GM23248 (cell line): ENCODE measurements at places on chromosomes 5 and 9. TPM values are rescaled to one million over a fixed set of nuclear protein-coding genes. Genes with fewer than 3 reads are reported as not detected.

OR1L8 gene
- 0.22 TPM in 1 of 2 replicates, not detected in the other for total RNA-seq

CDH10 gene
- total RNA-seq: 1.6 and 5.7 TPM in 2 replicates

NKD2 gene
- not detected in 2 replicates for total RNA-seq

UTP15 gene
- total RNA-seq: 12.6 and 26.2 TPM in 2 replicates

DNA sequence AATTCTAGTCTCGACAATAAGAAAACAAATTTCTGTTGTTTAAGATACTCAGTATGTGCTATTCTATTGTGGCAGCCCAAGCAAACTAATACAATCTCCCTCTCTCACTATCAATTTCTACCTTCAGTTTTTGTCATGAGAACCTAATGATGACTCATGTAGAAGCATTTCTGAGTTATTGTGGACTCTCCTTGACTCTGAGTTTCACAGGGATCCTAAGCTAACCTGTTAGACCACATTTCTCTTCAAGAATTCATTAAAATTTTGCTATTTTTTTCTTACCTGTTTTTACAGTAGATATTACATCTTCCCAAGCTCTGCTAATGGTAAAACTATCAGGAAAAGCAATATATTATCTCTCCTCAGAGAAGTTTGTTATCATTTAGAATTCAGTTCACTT, 599.1 kb upstream of the TYRP1 start:
- H3K4me3 ChIP-seq: no peak overlapping the region
- no peak overlapping the region for H3K27ac ChIP-seq
- no peaks in the 10 kb centered on the region for H3K36me3 ChIP-seq
- no peaks in the 10 kb centered on the region for H3K4me1 ChIP-seq
- no peak for DNase-seq

DNA sequence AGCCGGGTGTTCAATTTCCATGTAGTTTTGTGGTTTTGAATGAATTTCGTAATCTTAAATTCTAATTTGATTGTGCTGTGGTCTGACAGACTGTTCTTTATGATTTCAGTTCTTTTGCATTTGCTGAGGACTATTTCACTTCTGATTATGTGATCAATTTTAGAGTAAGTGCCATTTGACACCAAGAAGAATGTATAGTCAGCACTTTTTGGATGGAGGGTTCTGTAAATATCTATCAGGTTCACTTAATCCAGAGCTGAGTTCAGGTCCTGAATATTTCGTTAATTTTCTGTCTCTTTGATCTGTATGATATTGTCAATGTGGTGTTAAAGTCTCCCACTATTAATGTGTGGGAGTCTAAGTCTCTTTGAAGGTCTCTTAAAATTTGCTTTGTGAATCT, 944.9 kb downstream of the TLE4 start:
- H3K36me3 ChIP-seq: no peaks in the 10 kb centered on the region
- H3K4me3 ChIP-seq: no peak overlapping the region
- no peak for DNase-seq

DNA sequence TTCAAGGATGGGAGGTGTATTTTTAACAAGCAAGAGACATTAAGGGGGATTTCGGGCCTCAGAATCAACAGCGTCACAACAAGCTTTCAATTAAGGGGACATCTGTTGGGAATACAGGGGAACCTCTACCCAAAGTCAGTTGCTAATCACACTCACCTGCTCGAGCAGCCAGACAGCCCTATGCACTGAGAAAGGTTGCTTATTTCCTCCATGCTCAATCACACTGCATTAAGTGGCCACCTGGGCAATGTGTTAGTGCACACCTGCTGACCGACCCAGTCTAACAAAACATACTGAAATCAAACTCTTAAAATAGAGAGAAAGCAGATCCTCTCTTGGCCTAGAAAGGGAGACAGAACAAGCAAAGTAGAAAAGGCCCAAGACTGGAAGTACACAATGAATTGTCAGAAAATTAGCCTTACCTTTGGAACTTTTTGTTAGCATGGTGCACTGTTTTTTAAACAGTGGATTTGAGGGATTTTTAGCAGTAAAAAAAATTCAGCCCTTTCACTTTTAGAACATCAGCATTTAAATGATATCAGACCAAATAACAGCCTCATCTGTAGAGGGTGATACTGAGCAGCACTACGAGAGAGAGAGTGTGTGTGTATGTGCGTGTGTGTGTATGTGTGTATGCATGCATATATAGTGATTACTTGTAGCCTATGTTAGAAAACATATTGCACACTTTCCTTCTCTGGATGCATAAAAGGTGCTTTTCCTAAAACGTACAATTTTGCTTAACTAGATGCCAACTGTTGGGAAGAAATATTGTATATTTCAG, 1118.6 kb upstream of the DMAC1 start:
- H3K36me3 ChIP-seq: no peaks in the 10 kb centered on the region
- no peak overlapping the region for H3K4me3 ChIP-seq
- no peaks in the 10 kb centered on the region for H3K27me3 ChIP-seq

GRCh38 chr5:114658194-114658593, 296.3 kb downstream of the KCNN2 start:
- DNase-seq: no peak
- H3K4me1 ChIP-seq: no peaks in the 10 kb centered on the region
- no peak overlapping the region for H3K4me3 ChIP-seq
- H3K27ac ChIP-seq: no peak overlapping the region
- no peaks in the 10 kb centered on the region for H3K36me3 ChIP-seq

GRCh38 chr5:107072440-107072839, 598.3 kb downstream of the EFNA5 start:
- no peaks in the 10 kb centered on the region for H3K27me3 ChIP-seq
- no peak overlapping the region for H3K4me3 ChIP-seq
- DNase-seq: no peak
